Fibroblast of skin of left quadriceps (primary cell): ENCODE measurements at places on chromosomes 4 and X.

DNA sequence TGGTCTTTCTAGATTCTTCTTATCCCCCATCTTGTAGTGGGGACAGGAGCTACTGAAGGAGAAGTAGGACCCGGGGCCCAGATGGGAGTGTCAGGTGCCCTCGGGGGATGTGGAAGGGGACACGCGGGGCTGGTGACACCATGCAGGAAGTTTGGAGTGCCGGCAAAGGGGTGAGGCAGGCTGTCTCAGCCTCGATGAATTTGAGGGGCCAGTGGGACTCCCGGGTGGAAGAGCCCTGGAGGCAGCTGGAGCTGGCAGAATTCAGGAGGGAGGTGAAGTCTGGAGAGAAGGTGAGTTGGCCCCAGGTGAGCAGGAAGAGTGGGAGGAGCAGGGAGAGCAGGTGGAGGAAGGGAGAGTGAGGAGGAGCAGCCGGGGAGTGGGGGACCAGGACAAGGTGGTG is 101.7 kb downstream of the CPZ start:
- DNase-seq = no peak

- DNase-seq = no peak
Observed at GRCh38 chr4:1578251-1578773, 105.8 kb downstream of the FAM53A start.

DNA sequence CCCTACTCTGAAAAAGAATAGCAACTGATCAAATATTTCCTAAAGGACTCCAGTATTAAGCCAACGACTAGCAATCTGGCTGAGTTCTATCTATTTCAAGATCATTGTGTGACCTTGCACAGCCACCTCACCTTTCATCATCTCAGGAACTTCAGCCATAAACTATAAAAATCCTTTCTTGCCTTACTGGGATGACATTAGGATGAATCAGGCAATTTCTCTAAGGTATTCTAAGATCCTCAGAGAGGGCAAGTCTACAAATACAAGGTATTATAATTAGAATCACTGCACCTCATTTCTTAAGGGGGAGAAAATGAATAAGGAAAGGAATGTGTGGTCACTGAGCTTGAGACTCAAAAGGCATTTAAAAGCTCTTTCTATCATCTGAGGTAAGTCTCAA is 152.6 kb downstream of the GRIA3 start:
- no peak for DNase-seq

- DNase-seq = peak; percentile 37
Observed at GRCh38 chr4:86449746-86450588, 90.1 kb upstream of the MAPK10 start.

GRCh38 chrX:139909712-139910111 is 23.1 kb downstream of the ATP11C start:
- DNase-seq = no peak

DNA sequence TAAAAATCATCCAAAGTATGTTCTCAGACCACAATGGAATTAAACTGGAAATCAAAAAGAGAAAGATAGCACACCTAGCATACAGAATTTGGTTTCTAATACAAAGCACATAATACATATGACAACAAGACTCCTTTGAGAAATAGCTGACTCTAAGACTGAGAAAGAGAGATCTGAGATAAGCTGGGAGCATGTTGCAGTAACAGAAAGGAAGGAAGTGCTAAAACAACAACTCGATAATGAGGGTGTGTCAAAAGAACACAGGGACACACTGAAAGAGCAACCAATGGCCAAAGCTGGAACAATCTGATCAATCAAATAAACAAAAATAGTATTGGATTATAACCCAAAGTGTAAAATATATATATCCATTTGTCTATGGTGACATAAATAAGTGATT is 586.6 kb downstream of the C4orf33 start:
- DNase-seq = no peak

- no peak for DNase-seq
Observed at GRCh38 chrX:23797371-23798128, 14.6 kb downstream of the SAT1 start.

DNA sequence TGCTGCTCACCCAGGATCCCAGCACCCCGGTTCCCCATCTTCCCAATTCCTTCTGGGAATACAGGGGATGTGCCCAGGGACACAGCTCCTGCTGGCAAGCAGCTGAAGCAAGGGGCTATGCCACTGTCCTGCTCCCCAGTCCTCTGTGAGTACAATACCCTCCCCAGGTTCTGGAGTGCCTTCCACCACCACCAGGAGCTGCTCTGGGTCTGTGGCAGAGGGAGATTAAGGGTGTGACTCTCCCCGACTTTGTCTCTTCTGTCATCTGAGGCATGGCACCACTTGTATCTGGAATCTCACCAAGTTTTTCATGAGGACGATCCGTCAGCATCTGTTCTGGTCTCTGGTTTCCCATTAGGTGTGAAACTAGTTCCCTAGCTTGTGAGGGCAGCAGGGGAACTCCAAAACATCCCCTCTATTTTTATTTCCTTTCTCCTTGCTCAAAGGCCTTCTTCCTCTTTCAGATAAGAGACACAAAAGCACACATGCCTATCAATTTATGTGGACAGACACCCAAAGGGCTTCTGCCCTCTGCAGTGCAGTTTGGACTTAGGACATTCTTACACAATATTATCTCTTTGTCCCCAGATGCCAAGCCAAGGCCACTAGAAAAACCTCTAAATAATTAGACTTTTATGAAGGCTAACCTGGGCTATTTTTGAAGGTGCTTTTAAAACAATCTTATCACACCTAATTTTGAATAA is 26.8 kb downstream of the MGST2 start:
- no peak for DNase-seq

DNA sequence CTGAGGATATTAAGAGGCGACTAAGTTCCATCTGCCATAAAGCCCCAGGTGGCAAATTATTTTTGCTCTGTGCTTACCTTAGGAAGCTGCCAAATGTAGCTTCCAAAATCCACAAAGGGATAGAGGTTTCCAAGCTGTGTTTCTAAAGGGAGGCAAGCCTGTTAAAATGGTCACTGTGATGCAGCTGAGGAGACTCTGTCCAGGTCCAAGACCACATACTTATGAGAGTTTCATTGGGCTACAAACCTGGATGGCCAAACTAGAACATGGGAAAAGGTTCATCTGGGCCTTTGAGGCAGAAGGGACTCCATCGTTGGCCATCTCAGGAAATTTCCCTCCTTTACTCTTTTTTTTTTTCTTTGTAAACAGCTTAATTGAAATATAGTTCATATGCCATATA is 306.9 kb upstream of the FGF13 start:
- DNase-seq = no peak

DNA sequence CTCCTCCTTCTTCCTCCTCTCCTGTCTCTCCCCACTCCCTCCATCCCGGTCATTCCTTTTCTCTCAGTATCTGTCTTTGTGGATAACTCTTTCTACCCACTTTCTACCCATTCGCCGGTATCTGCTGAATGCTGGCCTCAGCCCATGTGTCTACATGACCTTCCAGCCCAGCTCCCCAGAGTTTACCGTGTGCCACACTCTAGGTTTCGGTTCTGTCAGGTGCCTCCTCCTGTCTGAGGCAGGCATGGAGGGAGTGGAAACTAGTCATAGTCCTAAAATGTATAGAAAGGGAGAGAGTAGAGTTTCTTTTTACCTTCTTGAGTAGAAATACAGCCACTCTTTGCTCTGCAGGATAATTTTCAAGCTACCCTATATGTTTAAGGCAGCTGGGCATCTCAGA is 33.5 kb upstream of the SCRG1 start:
- no peak for DNase-seq

DNA sequence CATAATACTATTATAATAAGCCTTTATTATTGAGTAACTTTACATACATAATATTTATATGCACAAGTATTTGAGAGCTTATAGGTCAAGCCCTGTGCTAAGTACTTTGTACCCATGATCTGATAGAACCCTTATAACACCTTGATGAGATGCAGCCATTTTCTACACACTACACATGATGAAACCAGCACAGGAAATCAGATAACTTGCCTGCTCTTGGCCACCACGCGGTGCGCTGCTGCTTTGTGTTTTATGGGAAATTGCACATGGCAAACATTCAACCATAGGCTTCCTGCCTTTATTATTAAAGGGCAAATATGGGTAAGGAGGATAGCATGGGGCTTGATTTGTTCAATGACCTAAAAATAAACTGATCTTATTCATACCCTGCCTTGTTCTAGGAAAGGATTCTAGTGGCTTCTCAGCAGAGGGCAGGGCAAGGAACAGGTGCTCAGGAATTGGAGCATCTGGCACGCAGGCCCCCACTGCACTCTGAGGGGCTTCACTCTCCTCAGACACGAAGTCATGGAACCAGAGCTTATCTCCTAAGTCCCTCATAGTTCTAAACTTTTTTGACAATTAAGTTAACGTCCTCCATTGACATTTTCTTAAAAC is 31.6 kb upstream of the NAP1L5 start:
- DNase-seq = no peak

- DNase-seq = no peak
Observed at GRCh38 chr4:88793475-88793874, 95.8 kb upstream of the NAP1L5 start.

DNA sequence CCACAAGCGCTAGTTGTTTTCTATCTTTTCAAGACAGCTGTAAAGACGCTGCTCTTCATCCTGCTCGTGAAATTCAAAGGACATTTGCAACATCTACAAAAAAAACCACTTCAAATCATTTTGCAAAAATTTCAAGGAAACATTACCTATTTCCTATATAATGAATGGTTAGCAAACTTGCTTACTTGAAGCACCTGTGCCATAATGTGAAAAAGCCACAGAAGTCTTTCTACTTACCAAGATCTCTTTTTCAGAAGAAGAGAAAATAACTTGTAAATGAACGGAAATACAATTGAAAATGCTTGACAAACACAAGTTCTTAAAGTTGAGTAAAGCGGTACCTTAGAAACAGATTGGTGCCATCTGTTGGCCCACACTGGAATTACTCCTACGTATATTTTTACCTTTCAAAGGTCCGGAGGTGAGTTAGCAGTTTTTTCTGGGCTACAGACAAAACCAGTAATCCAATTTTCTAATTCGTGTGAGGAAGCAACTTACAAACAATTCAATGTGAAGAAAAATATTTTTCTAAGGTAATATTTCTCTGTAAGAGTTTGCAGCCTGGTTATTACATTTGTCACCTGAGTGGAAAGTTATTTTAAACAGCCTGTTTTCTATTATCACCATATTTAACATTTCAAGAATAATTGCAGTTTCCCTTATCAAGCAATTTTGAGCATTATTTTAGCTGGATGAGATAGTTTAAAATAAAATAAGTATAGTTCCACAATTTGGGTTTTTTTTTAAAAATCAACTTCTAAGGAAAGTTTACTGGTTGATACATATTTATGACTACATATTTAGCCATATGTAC is at the start of gene TLR6:
TSS of gene TLR6 (minus strand) at position 294 of the 814 bp plus-strand sequence. CDS start 27,344 bp downstream, outside the sequence.
- no peak for DNase-seq

DNA sequence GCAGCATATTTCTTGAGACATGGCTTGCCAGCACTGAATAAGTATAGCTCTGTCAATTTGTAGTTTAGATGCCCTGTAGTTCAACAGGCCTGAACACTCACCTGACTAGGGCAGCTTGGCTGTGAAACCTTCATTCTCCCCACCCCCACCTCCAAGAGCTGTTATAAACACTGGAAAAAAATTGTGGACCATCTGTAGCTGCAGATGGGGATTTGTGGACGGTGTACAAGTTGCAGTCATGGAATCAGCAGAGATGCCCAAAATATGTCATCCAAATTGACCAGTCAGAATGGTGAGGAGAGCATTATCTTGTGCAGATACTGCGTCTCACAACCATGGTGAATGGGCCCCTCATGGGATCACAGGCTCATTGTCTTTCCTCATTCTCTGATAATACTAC is 76.2 kb upstream of the PAQR3 start:
- DNase-seq = no peak

- no peak for DNase-seq
Observed at GRCh38 chr4:100894339-100894870, 376.6 kb upstream of the EMCN start.

DNA sequence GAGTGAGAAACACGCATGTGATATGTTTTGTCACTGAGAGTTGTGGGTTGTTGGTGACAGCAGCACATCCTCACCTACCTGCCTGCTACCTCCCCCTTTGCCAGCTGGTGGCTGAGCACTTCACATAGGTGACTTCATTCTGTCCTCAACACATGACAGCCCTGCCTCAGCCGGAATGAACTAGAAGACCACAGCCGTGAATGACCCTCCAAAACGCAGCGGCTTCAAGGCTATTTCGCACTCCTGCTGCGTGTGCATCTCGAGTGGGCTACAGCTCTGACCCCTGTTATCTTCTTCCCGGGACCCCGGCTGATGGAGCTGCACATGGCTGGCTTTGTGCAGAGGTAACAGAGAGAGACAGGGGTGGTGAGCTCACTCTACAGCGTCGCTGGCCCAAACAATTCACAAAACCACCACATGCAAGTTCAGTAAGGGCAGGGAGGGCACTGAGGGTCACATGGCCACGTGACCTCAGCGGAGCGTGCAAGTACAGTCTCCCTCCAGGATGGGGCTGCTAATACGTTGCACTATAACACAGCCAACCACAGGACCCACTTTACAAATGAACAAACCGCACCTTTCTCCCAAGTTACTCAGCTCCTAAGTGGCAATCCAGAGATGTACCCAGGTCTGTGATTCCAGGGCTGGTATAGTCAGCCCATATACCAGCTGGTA is 6.3 kb upstream of the PPP2R2C start:
- DNase-seq = no peak

GRCh38 chr4:31360786-31361185 is 640.6 kb downstream of the PCDH7 start:
- peak; percentile 85 for DNase-seq

DNA sequence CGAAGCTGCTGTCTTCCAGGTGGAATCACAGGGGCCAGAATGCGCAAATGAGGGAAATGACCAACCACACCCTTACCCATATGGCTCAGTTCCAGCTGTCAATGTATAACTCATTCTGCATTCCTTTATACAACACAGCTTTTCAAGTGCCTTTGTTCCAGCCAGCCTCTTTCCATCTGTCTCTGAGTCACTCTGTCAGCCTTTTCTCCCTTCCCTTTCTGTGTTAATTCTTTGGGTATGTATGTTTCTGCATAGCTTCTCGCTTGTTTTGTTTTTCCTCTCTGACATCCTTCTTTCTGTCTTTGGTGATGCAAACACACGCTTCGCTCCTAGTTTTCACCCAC is 54.5 kb downstream of the RS1 start:
- peak; percentile 29 for DNase-seq

DNA sequence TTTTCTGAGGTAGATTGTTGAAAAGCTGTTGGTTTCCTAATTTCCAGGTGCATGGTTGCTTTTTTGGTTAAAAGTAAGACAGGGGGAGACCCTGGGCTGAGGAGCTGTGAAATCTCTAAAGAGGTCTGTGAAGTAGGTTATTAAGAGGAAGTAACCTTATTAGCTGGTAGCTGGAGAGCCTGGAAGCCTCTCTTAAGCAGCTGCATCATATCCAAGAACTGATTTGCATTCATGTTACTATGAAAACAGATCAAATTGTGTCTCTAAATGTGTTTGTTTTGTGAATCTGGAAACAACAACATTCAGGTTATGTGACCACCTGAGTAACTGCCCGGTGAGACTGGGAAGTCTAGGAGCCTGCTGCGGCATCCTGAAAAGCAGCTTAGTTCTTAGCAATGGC is 54.1 kb downstream of the ARHGAP10 start:
- no peak for DNase-seq

DNA sequence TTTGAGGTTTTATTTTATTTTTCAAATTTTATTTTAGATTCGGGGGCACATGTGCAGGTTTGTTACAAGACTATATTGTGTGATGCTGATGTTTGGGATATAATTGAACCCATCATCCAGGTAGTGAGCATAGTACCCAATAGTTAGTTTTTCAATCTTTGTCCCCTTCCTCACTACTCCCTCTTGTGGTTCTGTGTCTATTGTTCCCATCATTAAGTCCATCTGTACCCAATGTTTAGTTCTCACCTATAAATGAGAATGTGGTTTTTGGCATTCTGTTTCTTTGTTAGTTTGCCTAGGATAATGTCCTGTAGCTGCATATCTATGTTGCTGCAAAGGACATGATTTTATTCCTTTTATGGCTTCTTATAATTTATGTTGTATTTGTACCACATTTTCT is 767.2 kb upstream of the ADGRL3 start:
- DNase-seq = no peak
